NCI-H1092 treated with DMSO at 0.1 percent for 48 hours (cell line): ENCODE measurements at places on chromosomes 12 and 14.

GRCh38 chr14:53946404-53947093 lies 10.1 kb downstream of the BMP4 start:
- no peak for DNase-seq

DNA sequence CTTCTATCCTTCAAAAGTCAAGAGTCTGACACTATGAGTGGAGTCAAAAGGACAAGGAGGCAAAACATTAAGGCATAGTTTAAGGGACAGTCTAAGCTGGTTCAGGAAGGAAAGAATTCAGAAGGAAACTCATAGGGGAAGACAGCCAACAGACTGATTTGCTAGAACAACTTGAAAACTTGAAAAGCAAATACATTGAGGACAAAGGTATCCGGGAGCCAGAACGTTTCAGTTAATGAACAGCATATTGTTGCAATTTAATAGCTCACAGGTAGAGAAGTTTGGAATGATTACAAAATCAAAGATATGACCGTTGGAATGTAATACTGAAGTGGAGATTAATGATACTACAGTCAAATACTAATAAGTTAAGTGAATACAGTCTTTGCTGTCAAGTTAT lies 312.8 kb upstream of the RPL10L start:
- no peak for DNase-seq

DNA sequence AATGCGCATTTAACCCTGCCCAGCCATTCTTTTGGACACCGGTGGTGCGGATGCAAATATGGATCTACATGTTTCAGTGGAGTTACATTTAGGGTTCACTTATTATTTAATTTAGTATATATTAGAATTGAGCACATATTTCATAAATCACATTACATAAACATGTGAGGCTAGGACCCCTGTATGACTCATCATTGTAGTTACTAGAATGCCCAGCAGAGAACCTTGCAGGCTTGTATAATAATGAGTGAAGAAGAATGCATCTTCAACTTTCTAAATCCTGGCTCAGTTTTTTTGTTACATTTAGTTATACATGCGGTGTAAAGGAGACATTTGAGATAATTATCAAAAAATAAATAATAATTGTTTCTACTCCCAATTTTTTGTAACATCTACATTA lies 369.0 kb downstream of the ATP23 start:
- DNase-seq, result no peak

DNA sequence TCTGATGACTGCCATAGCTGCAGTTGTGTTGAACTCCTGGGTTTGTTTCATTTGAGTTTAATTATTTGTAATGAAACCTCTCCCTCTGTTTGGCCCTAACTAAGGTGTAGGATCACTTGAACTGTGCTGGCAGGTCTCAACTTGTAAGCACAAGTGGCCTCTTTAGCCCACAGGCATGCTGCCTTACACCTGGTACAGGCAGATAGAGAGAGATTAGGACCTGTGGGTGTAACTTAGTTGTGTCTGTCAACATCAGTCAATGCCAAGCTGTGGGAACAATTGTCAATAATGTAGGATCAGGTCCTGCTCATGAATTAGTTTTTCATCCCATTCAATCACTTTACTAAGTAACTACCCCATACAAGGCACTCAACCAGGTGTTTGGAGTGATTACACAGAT lies 263.0 kb upstream of the G2E3 start:
- no peak for DNase-seq

DNA sequence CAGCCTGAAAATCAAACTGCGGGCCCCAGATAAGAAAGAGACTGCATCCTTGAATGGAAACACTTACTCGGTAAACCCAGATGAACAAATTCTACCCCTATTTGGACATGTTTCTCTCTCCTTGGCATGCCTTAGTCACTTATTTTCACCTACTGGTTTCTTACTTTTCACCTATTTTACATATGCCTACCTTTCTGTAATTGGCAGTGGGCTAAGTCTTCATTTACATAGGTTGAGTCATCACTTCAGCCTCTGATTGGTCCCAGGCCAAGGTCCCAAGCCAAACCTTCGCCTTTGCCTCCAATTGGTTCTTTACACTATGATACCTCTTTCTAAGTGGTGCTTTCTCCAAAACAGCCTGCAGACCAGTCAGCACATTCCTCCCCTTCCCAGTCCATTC lies 111.3 kb downstream of the DYRK2 start:
- no peak for DNase-seq

GRCh38 chr14:31945701-31946100 lies 131.4 kb upstream of the ARHGAP5 start:
- no peak for DNase-seq

DNA sequence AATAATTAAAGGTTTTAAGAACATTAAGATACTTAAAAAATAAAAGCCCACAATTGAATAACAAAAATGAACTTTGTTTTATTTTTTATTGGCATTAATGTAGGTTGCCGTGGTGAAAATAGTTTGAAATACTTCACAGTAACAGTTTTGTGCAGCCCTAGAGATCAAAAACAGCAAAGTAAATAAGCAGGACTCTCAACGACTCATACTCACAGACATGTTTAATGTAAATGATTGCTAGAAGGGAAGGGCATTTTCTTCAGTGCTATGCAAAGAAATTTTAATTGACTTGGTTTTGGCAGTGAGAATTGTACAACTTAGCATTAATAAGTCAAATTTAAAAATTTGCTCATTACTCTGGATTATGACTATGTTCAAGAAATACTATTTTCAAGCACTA lies 16.0 kb downstream of the TRMT5 start:
- DNase-seq, result no peak

DNA sequence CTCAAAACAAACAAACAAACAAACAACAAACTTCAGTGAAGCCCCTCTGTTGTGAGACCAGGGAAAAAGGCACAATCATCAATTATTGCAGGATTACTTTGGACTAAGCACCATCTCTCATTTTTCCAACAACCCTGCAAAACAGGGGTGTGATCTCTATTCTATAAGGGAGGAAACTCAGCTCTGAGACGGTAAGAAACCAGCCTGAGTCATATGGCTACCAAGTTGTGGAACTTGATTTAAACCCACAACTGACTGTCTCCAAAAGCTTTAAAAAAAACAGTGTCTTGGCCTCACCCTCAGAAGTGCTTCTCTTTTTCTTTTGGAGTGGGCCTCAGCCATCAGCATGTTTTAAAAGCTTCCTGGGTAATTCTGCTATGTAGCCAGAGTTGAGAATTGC lies 49.8 kb downstream of the RIN3 start:
- DNase-seq, result no peak

- DNase-seq, result no peak
Measured at GRCh38 chr12:42823679-42824078, 234.1 kb upstream of the PRICKLE1 start.

GRCh38 chr12:114783089-114783618 lies 99.2 kb upstream of the TBX3 start:
- DNase-seq, result no peak

DNA sequence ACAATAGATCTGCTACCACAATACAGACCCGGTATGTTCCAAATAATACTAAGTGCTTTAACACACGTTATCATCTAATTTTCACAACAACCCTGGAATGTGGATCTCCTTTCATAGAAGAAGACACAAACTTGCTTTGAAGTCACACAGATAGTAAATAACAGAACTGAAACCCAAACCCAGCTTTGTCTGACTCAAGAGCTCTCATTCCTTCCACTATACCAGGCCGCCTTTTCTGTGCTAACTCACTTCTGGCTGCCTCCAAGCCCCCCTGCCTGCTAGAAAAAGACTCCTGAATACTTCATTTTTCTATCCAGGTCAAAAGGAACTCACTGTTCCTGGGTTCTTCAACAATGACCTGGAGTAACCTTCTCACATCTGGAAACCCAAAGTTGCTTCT lies 37.8 kb downstream of the PRPF40B start:
- no peak for DNase-seq

DNA sequence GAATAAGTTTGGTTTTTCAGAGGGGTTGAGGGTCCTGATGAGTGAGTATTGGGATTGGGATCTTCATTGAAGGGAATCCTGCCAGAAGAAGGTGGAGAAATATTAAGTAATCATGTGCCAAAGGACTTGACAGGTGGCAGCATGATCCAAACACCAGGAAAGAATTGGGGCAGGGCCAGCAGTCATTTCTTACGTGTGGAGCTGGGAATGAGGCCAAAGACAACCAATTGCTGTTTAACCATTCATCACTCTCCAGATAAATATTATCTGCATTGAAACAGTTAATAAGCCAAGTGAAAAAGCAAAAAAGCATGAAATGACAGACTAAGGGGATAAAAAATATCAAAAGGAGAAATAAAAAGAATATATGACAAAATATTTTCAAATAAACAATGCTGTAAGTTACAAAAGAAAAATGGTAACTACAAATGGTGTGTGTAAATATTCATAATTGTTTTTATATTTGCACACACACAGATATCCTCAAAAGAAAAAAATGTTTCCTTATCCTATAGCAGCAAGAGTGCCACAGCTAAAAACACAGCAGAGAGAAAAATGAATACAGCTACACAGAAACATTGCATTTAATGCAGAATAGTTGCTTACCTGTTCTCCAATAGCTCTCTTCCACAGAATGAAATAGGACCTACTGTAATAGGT lies 26.2 kb downstream of the C2CD5 start:
- DNase-seq, result peak; percentile 81

DNA sequence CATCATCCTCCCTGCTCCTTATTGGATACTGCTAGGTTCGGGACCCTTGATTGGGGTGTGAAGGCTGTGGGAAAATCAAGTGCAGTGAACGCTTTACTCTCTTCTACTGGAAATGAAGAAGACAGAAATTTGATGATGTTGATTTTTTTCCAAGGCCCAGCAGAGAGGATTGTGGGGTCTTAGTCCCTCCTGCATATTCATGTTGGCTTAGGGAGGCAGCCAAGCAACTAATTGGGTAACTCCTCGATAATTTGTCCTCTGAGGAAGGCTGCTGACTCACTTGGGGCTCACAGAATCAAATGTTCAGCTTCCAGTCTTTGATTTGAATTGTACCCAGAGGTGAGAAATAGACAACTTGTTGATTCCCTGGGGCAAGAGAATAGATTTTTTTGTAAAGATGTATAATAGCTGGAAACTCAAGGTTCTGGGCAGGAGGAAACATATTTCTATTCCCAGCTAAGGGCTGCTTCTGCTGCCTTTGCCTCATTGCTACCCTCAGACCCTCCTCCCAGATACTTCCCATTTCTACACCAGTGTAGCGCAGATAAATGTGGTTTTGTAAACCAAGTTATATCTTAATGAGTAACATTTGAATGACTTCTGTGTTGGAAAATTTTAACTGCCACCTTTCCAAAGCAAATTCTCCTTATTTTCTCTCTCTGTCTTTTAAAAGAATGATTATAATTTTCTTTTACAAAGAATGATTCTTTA lies 21.7 kb downstream of the NEUROD4 start:
- no peak for DNase-seq

- peak; percentile 28 for DNase-seq
Measured at GRCh38 chr12:43789941-43790340, 16.2 kb downstream of the TWF1 start.

- DNase-seq, result no peak
Measured at GRCh38 chr12:13839365-13840336, 141.8 kb downstream of the GRIN2B start.

DNA sequence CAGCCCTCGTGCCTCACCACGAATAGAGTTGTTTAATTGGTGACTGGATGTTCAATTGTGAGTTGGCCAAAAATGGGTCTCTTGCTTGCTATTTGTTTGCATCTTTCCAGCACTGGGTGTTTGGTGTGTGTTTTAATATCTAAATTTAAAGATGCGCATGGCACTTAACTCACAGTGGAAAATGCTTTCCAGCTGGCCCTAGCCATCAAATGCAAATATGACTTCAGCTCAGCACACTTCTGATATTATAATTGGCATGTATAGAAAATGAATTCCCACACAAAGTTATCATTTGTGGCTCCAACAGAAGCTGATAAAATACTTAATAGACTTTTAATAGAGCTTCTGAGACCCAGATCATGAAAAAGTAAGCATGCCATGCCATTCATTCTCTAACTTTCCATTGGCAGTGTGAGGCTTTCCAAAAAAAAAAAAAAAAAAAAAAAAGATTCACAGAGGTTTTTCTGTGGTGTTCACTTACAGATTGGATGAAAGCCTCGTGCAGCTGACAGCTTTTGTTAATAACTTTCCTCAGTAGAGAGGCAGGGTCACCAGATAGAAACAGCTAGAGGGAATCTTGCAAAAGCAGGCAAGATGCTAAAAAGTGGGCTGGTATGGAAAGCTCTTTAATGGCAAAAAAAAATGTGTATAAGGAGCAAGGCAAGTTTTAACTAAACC lies 425.2 kb downstream of the GALC start:
- no peak for DNase-seq

DNA sequence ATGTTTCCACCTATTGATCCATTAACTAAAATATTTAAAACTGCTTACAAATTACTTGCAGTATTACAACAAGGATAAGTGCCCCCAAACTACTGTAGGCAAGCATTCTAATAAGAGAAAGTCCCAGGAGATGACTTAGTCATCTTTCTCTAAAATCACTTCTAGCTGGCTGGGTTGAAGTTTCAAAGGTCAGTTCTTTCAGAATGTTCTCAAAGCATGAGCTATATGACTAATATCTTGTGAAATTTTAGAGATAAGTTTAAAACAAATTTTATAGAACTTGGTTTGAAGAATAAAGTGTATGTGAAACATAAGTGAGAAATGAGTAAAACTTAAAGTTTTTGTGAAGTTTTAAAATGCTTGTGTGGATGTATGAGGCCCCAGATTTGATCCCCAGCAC lies 24.3 kb upstream of the OR6J1 start:
- no peak for DNase-seq
